ENCODE measurements at places on chromosomes 6 and 20. TPM values are rescaled to one million over a fixed set of nuclear protein-coding genes. Genes with fewer than 3 reads are reported as not detected.

Gene CLDN20
- total RNA-seq, result not detected

- no peak for DNase-seq
Measured at GRCh38 chr6:140203661-140204147, 829.3 kb upstream of the CITED2 start.

Gene C6orf118
- not detected for total RNA-seq

Gene VNN1
- not detected for total RNA-seq

GRCh38 chr6:2173203-2173961 lies 72.0 kb downstream of the GMDS start:
- DNase-seq, result no peak
